ENCODE measurements at places on chromosomes 6 and 20.

DNA sequence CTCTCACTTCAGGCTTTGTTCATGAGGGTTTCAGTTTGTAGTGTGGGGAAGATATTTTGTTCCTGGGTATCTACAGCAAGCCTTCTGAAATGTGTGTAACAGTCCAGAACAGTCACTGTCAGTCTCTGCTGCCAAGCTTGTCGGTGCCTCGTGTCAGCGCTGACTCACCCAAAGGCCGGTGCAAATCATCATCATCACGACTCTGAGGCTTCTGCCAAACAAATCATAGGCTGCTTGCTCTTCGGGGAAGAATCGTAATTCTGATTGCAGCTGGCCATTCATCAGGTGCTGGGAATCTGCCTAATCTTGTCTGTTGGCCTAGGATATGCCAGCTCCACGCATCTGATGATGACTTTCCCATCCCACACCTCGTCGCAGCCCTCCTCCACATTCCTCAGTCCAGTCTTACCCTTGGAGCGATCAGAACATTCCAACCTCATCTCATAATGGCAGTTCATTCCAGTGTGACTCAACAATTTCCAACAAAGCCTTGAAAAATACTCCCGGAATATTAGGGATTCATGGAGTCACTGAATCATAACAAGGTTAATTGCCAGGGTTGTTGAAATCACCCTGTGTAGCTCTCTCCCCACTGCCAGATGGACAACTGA, 40.9 kb downstream of the ALDH8A1 start:
- no peak for DNase-seq

DNA sequence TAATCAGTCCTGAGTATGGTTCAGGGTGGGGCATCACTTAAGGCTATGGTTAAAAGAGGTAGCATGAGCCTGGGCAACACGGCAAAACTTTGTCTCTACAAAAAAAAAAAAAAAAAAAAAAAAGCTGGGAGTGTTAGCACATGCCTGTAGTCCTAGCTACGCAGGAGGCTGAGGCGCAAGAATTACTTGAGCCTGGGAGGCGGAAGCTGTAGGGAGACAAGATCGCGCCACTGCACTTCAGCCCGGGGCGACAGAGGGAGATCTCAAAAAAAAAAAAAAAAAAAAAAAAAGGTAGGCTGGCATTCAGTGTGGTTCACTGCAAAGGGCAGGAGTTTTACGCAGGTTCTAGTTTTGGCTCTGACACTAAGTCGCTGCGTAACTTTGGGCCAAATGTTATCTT, 15.1 kb downstream of the ELOVL2 start:
- DNase-seq: no peak

DNA sequence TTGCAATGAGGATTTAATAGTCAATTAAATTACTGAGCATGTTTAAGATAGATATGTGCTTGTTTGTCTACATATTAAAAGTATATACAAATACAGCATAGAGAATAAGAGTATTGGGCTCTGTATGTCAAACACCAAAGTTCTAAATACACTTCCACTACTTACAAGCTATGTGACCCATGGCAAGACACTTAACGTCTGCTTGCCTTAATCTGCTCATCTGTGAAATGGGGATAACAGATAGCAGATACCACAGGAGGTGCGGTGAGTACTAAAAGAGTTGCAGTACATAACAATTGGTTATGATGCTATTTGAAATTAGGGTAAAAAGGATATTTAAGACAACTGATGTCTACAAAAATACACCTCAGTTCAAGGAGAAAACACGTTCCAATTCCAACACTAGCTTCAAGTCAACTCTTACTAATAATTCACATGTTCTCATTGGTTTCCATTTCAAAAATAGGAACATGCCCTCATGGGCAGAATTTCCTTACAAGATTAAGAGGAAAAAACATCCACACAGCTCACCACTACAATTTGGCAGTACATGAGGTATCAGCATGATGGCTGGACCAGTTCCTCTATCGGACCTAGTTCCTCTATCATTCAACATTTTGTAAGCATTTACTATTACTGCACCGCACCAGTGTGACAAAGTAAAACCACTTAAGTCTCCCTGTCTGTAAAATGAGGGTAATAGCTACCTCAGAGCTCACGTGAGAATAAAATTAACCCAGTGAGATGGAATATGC, 101.1 kb downstream of the SMLR1 start:
- DNase-seq: no peak

DNA sequence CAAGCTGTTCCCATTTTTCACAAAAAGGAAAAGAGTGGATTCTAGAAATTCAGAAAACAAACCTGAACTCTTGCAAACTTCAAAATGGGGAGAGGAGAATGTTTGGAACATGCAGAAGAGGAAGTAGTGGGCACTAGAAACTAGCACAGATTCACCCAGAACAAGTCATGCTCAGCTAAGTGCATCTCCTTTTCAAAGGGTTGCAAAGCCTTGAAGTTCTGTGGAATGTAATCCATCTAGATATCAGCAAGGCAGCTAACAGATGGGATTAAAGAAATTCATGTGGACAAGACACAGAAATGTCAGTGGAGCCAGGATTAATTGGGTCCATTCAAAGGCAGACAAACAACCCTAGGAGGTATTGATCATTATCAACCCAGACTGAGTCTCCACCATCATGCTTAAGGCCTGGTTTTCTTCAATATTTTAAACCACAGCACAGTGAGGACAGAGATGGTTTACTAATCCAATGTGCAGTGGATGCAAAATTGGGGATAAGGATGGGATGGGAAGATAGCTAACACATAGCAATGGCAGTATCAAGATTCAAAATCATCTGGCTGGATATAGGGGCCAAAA, 31.3 kb downstream of the KCNK5 start:
- DNase-seq: no peak

GRCh38 chr6:134379599-134379998, 61.7 kb upstream of the SGK1 start:
- no peak for DNase-seq

GRCh38 chr6:14658886-14659561, 541.5 kb downstream of the CD83 start:
- no peak for DNase-seq

DNA sequence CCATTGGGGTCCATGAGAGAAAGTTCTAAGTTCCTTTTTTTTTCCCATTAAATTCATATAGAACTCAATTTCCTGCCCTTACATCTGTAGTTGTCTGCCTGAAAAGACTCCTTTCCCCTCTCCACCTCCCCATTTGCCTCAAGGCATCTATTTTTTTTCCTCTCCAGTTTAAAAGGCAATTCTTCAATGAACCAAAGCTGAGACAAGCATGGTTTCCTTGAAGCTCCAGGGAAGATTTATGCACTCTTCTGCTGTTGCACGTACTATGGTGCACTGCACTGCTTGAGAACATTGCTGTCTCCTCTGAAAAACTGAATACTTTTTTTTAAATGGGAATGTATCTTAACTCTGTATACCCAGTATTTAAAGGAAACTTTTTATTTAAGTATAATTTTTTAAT, 465.2 kb downstream of the CD83 start:
- no peak for DNase-seq

DNA sequence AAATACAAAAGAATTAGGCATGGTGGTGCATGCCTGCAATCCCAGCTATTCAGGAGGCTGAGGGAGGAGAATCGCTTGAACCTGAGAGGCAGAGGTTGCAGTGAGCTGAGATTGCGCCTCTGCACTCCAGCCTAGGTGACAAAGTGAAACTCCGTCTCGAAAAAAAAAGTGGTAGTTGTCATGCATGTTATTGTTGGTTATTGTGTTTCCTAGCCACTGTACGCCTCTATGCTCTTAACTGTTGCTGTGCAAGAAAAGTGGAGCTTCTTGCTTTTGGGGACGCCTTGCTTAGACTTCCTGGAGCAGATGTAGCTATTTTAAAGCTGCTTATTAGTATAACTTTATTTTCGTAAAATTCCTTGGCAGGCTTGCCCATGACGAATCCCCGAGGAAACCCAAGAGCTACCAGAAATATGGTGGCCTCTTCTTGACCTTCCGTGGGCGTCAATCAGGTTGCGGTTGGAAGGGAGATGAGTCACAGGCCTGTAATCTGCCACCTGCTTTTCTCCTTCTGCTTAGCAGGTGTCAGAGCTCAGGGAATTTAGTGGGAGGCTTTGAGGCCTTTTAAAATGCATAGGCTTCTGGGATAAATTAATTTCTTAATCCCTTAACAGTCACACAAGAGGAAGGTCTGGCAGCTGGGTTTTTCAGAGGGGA, 17.3 kb downstream of the GABRR2 start:
- DNase-seq: peak; percentile 18

DNA sequence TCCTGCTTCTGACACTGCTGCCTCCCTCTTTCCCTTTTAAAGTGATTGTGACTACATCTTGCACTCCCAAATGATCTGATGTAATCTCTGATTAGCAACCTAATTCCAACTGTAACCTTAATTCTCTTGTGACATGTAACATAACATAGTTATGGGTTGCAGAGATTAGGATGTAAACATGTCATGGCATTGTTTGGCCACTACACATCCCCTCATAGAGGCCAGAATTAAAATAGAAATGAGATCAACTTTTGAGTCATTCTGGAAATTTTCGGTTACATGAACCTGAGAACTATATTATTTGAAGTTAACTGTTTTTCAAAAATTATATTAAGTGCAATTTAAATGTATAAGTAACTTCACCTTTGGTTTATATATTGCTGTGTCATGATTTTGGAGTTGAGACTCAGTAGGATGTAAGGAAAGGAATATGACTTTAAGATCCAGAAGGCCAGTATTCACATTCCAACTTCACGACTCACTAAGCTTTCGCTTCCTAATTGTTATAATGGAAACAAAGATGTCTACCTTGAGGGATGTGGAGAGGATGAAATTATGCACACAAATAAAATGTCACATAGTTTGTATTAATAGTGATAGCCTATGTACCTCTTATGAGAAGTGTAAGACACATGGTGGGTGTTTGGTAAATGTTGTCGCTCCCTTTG, 611.9 kb upstream of the MAP3K7 start:
- no peak for DNase-seq

GRCh38 chr6:44701637-44702101, 314.2 kb downstream of the CDC5L start:
- no peak for DNase-seq

DNA sequence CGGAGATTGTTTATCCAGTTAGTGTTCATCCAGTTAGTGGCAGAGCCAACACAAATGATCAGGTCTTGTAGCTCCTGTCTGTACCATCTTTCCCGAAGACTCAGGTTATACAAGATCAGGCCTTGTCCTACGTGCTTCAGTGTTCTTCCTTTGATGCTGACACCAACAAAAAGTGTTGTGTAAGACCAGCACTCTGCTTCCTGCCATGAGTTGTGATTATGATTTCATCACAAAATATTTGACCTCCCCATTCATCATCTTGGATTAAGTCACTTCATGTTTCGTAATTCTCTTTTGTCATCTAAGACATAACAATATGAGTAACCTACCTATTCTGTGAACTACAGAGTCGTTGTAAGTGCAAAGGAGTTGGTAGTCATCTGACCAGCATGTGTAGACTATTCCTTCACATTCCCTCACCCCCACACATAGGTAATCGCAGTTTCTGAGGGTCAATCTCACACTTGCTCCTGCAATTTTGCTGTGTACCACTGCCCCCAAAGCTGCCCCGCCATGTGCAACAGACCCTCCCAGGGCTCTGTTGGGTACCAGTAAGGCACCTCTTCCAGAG, 135.6 kb upstream of the SLC22A23 start:
- DNase-seq: no peak

DNA sequence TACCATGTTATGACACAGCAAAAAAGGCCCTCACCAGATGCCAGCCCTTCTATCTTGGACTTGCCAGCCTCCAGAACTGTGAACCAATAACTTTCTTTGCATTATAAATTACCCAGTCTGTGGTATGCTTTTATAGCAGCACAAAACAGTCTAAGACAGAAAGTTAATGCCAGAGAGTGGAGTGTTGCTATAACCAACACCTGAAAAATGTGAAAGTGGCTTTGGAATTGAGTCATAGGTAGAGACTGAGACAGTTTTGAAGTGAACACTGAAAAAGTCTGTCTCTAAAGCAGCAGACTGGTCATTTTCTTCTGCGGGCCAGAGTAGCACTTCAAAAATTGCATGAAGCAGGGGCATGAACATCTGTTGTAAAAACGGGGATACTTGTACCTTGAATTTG, 28.0 kb upstream of the ASIP start:
- no peak for DNase-seq

DNA sequence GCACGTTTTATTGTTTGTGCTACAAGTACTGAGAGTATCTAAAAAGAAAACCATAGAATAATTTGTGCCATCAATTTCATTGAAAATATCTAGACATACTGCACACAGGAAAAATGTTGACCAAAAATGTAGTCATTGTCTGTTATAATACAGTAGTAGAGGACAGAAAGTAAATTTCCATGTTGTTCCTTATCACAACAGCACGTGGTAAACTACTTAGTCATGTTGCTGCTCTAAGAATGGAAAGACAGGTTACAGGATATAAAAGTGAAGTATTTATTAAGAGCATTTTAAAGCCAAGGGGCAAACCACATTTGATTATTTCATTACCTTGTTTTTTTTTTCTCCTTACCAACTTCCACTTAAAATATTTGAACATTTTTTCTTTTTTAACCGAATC, 89.0 kb upstream of the CEP85L start:
- DNase-seq: no peak

DNA sequence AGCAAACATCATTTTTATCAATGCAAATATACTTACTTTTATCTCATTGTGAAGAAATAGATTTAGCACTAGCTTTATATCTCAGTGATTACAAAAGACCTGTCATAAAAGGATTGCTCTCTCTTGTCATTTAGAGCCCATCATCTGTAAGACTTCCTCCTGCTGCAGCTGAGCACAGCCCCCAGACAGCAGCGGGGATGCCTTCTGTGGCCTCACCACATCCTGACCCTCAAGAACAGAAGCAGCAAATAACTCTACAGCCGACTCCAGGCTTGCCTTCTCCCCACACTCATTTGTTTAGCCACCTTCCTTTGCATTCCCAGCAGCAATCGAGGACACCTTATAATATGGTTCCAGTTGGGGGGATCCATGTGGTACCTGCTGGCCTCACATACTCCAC, 127.0 kb upstream of the EDN1 start:
- DNase-seq: no peak

Measured in stimulated activated CD8-positive, alpha-beta memory T cell treated with anti-CD3 and anti-CD28 coated beads, Interleukin-4, amount 100 ng/mL, for 1 hour (primary cell).